ENCODE measurements at places on chromosomes 7 and 10.

DNA sequence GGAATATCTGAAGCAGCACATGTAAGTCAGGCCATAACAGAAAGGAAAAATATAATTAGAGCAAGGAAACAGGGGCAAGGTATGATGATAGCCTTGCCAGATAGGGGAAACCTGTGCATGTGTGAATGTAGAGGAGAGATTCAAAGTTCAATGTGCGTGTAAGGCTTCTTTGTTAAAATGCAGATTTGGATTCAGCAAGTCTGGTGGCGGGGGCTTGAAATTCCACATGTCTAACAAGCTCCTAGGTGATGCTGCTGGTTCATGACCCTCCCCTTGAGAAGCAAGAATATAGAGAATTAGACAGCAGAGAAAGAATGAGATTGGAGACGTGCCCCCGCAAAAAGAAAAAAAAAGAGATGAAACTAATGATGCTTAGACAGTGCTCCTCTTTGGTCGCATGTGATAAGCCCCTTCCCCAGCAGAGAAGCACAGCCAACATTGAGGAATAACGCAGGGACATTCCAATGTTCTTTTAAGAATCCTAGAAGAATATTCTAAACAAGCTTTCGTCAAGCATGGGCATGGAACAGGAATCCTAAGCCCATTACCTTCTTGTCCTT is 21.1 kb upstream of the MACC1 start:
- no peak for DNase-seq

DNA sequence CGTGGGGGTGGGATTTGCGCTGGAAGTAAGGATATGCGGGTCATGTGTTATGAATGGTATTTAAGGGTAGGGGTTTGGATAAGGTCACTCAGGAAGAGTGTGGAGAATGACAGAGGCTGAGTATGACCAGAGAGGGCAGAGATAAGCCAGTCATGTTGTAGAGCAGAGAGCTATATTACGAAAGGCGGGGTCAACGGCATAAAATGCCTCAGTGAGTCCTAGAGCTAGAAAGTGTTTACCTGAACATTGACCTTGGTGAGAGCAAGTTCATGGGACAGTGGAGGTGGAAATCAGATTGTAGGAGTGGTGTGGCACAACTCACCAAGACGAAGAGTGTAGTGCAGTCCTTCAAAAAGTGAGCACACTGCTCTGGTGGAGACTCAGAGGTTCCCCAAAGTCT is 13.8 kb downstream of the LMOD2 start:
- no peak for DNase-seq

DNA sequence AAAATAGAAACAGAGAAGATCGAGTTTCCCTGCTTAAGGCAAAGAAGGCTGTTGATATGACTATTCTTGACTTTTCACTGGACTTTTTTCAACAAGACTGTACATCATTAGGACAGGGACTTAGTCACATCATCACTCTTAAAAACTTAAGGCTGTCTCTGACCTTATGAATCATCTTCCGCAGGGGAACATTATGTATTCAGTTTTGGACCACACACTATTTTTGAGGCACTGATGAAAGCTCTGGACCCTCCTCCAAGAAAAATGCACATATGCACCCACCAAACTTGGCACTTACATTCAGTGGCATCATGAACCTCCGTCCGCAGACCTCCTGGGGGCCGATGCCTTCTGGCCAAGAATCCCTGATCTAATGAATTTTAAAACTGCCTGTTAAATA is 96.4 kb downstream of the CALD1 start:
- no peak for DNase-seq

DNA sequence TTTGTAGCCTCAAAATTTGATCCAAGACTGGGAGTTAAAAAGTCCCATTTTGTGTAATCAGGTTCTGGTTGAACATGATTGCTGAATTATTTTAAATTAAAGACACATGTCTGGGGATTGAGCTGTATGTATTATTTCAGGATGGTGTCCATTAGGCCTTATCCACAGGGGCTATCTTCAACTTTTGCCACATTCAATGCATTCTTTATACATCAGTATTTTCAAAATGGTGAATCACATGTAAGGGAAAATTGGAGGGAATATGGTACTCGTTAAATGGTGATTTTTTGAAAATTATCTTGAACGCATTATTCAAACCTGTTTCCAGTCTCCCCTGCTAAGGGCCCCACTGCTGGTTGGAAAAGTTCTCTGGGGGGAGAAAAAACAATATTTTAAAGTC is 367.7 kb upstream of the NPVF start:
- DNase-seq, result no peak

DNA sequence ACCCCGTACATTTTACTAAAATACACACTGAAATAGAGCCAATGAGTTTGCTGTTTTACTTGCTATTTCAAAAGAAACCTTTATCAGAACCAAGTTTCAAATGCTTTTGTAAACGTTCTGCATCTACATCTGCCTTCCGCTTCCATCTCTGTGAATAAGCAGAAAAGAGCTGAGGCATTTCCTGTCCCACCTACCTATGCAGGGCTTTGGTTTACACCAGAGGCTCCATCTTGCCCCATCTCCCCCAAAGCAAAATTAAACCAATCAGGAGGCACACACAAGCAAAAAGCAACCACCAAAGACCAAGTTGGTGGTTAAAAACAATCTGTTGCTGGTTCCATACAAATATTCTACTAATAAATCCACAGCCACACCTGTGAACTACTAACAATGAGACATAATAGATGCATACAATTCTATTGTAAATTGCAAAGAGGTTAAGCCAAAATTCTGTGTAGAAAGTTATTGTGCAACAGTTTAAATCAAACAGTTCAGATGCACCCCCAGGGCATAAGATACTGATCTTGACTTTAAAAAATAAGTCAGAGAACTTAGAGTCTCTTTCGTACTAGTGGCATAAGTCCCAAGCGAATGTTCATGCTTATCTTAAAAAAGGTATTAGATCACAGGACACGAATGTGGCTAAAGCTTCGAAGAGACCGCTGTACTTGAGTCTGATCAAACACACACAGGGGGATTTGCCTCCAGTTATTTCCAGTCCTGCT is 83.9 kb downstream of the FGFR2 start:
- DNase-seq, result no peak

- DNase-seq, result no peak
These were observed 315.3 kb downstream of the TYW1 start for GRCh38 chr7:67311901-67312300.

GRCh38 chr7:20542594-20542993 is 72.9 kb upstream of the ABCB5 start:
- DNase-seq, result no peak

DNA sequence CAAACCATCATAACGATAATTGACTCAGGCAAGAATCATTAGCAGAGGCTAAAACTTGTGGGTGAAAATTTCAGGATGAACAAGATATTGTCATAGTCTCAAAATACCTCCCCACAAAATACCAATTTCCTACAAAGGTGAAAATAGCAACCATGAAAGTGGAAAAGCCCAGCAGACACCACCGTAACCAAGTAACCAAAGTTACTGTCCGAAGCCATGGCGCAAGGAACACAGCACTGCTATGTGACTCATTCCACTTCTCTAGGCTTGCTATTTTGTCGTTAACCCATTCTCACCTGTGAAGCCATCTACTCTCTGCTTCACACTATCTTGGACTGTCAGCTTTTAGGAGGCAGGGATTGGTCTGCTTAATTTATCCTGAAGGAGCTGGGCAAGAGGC is 113.8 kb upstream of the CACUL1 start:
- DNase-seq, result no peak

GRCh38 chr7:20307119-20307518 is 23.6 kb upstream of the ITGB8 start:
- no peak for DNase-seq

DNA sequence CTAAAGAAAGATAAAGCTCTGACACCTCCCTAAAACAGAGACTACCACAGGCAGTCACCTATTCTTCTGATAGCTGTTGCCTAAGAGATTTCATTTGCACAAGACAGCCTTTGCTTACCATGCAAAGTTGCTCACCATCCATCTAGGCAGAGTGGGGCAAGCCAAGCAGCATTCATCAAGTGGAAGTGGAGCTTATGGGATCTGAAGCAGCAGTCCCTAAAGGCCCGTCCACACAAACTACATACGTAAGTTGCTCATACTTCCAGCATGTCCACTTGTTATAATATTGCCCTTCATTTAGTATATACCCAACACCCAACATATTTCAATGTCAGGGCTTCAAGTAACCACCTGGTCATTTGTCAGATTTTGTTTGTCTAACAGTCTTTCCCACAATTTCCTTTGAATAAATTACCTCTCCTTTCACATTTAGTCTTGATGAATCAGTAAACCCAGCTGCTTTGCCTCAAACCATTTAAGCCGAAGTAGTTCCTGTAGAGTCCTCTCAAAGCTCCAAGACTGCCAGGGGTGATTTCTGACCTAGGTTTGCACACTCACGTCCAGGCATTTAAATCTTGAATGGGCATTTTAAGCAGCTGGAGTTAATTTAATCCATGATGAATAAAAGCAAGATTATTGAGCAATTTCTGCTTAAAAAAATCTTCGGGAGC is 67.9 kb downstream of the ATAD1 start:
- no peak for DNase-seq

DNA sequence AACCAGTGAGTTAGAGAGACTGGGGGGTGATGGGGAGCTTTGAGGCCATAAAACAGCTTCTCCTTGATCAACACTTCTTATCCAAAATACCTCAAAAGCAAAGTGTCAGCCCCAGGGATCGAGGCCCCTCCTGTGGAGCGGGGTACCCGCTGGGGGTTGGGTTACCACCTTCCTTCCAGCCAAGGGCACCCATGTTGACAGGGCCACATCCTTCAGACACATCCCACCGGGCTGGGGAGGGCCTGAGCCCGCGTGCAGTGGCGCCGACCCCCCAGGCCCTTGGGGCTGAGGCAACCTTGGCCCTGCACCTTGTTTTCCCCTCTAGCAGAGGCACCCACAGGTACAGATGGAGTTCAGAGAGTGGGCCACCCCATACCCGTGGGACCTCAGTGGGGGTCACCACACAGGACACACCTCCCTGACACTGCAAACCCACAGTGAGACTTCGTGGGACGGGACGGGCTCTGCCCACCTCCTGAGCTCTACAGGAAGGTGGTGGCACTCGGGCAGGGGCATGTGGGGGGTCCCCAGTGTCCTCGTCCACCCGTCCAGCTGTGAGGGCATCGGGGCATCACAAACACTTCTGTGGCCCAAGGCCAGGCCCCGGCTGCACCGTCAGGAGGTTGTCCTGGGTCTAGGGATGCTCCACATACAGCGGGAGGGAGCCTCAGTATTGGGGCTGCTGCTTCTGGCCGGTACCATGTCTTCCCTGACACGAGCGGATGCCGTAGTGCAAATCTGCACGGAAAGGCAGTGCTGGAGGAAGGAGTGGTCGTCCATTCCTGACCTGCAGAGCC is 10.7 kb downstream of the DPYSL4 start:
- DNase-seq, result no peak

- peak; percentile 5 for DNase-seq
These were observed 402.9 kb upstream of the FOXK1 start for GRCh38 chr7:4279216-4279615.

- no peak for DNase-seq
These were observed 128.7 kb downstream of the COBL start for GRCh38 chr7:51187941-51188340.

DNA sequence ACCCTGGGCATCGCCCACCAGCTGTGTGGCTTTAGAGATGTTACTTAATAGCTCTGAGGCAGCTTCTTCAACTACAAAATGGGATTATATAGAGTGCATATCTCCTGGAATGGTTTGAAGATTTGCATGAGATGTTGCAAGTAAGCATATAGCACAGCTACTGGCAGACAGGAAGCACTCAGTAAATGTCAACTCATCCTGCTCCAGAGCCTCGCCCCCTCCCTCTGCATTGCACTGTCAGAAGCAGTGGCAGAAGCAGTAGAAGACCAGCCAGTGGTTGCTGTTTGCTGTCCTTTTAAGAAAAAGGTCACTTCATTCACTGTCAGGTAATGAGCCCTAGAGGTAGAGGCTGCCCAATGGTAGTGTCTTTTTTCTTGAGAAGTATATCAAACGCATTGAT is 180.0 kb upstream of the GHITM start:
- DNase-seq, result no peak

GRCh38 chr7:26397796-26398426 is 106.2 kb downstream of the SNX10 start:
- DNase-seq, result no peak

DNA sequence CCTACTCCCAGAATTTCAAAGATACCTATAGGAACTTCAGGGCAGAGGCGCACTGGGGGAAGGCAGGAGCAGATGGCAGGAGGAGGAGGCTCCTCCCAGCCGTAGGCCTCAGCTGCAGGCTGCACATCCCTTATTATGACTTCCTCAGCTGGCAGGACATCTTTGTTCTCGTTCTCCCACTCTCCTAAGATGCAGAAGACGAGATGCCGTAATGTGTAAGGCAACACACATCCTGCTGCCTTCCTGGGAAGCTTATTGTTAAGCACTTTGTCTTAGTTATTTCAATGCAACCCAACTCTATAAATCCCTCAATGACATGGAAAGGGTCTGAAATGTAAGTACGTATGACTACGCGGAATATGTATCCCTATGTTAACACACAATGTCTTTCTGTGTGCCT is 599.8 kb upstream of the MGMT start:
- no peak for DNase-seq

GRCh38 chr7:2487586-2488271 is 11.5 kb upstream of the GRIFIN start:
- DNase-seq, result no peak

GRCh38 chr7:24346716-24347115 is 62.7 kb downstream of the NPY start:
- no peak for DNase-seq

GRCh38 chr7:3978839-3979238 is 677.8 kb downstream of the SDK1 start:
- no peak for DNase-seq

GRCh38 chr7:128254470-128254869 is 13.4 kb downstream of the LEP start:
- no peak for DNase-seq

GRCh38 chr7:51315393-51316261 is 982 bp downstream of the COBL start:
- DNase-seq, result no peak

- no peak for DNase-seq
These were observed 6.3 kb downstream of the SMURF1 start for GRCh38 chr7:99137411-99138180.

- no peak for DNase-seq
These were observed 14.4 kb downstream of the SNX10 start for GRCh38 chr7:26305869-26306665.

GRCh38 chr7:114414156-114415063 is at the start of gene FOXP2:
Gene FOXP2 (plus strand): TSS chr7:114414815. CDS start chr7:114426512, 11,697 bp downstream.
- DNase-seq, result no peak

DNA sequence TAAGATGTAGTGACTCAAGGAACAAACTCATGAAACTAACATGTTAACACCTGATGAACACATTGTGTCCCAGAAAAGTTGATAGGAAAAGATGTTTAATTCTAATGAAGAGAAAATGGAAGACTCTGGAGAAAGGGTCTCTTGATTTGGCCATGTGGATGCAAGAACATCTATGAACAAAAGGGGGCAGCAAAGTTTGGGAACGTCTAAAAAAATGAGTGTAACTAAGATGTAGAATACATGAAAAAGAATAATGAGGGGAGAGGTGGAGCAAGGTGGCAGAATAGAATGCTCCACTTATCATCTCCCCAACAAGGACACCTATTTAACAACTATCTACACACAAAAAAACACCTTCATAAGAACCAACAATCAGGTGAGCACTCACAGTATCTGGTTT is 805.1 kb downstream of the TNS3 start:
- DNase-seq, result no peak

GRCh38 chr7:37516664-37517063 is 68.0 kb upstream of the ELMO1 start:
- no peak for DNase-seq

- DNase-seq, result no peak
These were observed 78.9 kb upstream of the SMIM30 start for GRCh38 chr7:113197274-113197673.

Measured in coronary artery (tissue), 2 donors.